ENCODE measurements at places on chromosomes 2 and 18. TPM values are rescaled to one million over a fixed set of nuclear protein-coding genes. Genes with fewer than 3 reads are reported as not detected.

- no peak overlapping the region for H3K4me3 ChIP-seq
- no peak overlapping the region for H3K27ac ChIP-seq
- DNase-seq, result no peak
- no peaks in the 10 kb centered on the region for H3K27me3 ChIP-seq
- H3K36me3 ChIP-seq, result no peaks in the 10 kb centered on the region
- no peaks in the 10 kb centered on the region for H3K4me1 ChIP-seq
Observed at GRCh38 chr2:77391119-77391518, 131.1 kb downstream of the LRRTM4 start.

CRYBA2 gene
- total RNA-seq, result not detected

DNA sequence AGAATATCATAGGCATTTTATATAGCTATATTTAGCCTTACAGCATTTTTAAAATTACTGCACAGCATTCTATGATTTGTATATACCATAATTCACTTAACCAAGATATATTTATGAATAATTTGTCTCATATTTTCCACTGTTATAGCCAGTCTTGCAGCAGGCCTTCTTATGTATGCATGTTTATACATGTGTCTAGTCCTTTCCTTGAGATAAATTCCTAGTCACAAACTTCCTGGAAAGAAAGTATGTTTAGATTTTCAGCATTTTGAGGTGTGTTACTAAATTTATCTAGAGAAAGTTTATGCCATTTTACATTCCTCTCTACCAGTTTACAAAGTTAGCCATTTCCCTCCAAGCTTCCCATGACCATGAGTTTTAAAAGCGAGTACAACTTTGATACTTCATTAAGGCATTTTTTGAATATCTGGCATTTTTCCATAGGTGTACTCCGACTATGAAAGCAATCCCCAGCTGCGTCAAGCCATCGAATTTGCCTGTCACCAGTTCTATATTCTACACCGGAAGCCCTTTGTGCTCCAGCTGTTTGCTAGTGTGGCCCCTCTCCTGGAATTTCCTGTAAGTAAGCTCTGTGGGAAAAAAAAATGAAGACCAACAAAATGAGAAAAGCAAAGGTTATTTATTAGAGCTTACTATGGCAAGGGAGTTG is 59.4 kb upstream of the RPE start:
- no peak overlapping the region for H3K4me3 ChIP-seq
- H3K36me3 ChIP-seq, result no peaks in the 10 kb centered on the region
- no peaks in the 10 kb centered on the region for H3K4me1 ChIP-seq
- DNase-seq, result no peak

DNA sequence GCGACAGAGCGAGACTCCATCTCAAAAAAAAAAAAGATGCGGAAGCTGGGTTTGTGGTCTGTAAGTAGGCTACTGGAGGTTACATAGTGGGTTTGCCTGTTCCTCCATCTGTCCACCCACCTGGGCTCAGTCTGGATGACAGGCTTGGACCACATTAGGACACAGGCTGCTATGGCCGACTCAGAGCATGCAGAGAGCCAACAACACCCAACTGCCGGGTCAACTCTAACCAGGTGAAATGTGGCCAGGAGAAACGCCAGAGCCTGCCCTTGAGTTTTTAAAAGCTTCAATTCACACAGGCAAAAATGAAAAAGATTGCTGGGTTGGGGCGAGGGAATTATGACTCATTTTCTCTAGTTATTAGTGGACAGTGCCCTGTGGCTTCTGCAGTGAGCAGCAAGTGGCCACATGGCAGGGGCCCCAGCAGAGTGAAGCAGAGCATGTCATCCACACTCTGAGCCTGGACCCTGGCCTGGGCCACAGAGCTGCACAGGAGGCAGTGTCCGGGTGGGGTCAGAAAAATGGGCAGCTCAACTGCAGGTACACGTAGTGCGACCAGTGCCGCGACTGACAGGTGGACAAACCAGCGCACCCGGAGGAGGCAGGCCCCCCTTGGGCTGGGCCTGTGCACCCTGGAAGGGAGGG is 67.4 kb downstream of the BIN1 start:
- H3K36me3 ChIP-seq, result no peaks in the 10 kb centered on the region
- H3K4me1 ChIP-seq, result no peaks in the 10 kb centered on the region
- no peak overlapping the region for H3K27ac ChIP-seq
- H3K27me3 ChIP-seq, result peaks cover 11% of the 10 kb centered on the region
- H3K4me3 ChIP-seq, result no peak overlapping the region

- peak overlapping the region; percentile 23 for H3K27ac ChIP-seq
- H3K27me3 ChIP-seq, result no peaks in the 10 kb centered on the region
- H3K4me1 ChIP-seq, result peaks cover 21% of the 10 kb centered on the region
- H3K36me3 ChIP-seq, result peaks cover 2% of the 10 kb centered on the region
Observed at GRCh38 chr2:233980955-233981561, 63.9 kb downstream of the TRPM8 start.

EVX2 gene
- not detected for total RNA-seq

DNA sequence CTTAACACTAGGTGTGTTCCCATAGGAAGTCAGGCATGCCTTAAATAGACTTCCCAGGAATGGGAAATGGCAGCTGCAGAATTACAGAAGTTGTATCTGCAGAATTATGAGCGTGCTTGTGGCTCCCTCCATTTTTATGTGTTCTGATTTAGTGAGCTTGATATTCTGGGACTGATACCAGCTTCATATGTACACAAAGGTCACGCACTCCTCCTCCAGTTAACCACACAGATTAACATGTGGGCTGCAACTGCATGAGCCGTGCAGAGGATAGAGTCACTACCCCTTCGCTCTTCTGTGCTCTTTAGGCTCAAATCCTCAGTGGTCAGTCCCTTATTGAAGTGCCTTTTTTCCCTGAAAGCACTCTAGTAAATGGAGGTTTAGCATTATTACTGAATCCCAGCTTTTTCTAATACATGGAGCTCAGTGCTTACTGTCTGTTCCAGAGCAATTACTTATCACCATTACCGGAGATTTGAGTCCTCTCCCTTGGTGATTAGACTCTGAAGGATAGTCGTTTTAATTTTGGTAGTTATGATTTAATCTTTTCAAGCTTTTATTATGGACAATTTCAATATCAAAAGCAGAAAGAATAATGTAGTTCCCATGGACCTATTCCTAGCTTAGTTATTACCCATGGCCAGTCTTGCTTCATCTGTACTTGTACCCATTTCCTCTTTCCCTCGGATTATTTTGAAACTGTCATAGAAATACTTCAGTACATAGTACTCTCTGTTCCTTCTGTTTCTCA is 238.3 kb downstream of the PRKCE start:
- DNase-seq, result no peak
- H3K4me3 ChIP-seq, result no peak overlapping the region

DNA sequence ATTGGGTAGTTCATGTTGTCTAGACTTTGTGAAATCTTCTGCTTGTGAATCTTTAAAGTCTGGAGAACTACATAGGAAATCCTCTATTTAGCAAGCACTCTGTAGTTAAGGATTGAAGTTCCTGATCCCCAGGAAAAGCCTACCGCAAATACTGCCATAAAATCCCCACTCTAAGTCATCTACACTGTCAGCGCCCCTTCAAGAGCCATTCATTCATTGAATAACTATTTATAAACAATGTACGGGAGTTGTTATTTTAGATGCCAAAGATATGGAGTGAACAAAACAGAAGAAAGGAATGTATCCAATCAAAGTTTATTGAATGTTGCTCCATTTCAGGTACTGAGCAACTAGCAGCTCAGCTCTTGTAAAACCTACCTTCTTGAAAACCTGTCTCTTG is 36.5 kb upstream of the SLC39A10 start:
- peaks cover 4% of the 10 kb centered on the region for H3K4me1 ChIP-seq
- no peaks in the 10 kb centered on the region for H3K27me3 ChIP-seq
- H3K36me3 ChIP-seq, result peaks cover 2% of the 10 kb centered on the region
- no peak overlapping the region for H3K4me3 ChIP-seq

DNA sequence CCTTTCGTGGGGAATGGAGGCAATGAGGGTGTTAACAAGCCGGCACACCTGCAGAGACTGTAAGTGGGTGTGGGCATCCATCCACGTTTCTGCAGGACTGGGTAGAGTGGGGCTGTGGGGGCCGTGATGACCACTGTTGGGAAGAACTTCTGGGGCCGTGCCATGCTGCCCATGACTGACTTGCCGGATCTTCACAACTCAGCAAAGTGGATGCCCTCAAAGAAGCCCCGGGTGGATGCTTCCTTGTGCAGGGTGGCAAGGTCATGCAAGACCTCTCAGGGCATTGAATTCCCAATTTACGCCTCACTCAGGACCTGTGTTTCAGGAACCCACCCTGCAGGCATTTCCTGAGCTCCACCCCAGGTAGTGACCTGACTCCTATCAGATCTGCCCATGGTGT is 143.5 kb upstream of the TPO start:
- peaks cover 3% of the 10 kb centered on the region for H3K36me3 ChIP-seq
- H3K27ac ChIP-seq, result no peak overlapping the region
- H3K4me1 ChIP-seq, result no peaks in the 10 kb centered on the region
- H3K27me3 ChIP-seq, result peaks cover 2% of the 10 kb centered on the region
- DNase-seq, result no peak
- H3K4me3 ChIP-seq, result no peak overlapping the region

DNA sequence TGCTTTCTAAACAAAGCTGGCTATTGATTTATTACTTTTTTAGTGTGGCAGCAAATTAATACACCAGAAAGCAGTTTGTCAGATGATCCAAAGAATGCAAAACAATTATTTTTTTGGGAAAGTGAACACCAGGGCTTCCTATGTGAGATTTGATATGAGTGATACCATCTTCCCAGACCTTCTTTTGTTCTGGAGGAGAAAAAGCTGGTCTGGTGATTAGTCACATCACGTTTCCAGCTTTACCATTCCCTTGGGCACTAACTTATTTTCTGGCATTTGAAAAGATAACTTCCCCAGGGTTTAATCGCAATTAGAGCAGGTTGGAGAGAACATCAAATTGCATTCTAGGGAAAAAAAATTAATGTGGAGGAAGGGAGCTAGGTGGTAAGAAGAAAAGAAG is 182.9 kb upstream of the TANK start:
- H3K36me3 ChIP-seq, result peaks cover 1% of the 10 kb centered on the region
- no peak overlapping the region for H3K4me3 ChIP-seq
- H3K27me3 ChIP-seq, result peaks cover 14% of the 10 kb centered on the region
- no peak overlapping the region for H3K27ac ChIP-seq
